ENCODE measurements at places on chromosomes 5 and 9.

DNA sequence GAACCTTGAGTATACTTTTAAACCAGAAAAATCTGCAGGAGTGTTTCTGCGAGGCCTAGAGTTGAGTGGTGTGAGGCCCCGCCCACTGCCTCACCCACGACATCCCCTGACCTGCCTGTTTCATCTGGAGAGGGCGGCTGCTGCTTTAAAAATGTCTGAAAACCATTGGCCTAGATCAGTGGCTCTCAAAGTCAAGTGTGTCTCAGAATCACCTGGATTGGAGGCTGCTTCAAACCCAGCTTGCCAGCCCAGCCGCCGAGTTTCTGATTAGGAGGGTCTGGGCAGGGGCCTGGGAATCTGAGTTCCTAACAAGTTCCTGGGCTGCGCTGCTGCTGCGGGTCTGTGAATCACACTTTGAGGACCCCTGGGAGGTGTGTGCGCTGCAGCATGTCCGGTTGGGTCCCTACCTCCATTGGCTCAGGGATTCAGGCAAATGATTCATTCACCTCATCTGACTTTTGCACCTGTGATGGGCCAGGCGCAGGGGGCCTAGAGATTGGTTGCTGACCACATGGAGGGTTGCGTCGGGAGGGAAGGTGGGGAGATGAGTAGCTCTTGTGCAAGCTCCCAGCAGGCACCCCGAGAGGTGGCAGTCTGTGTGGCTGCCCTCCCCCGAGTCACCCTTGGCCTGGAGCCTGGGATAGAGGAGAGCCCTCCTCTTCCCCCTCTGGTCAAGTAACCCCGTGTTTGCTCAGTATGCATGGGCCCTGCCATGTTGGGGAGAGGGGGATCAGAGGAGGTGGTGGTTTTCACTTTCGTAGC lies 27.6 kb upstream of the HMCN2 start:
- peak; percentile 17 for DNase-seq

- DNase-seq, result no peak
Observed at GRCh38 chr5:112006721-112007120, 249.7 kb upstream of the NREP start.

GRCh38 chr5:119255571-119256356 lies 100.1 kb upstream of the TNFAIP8 start:
- DNase-seq, result peak; percentile 90

DNA sequence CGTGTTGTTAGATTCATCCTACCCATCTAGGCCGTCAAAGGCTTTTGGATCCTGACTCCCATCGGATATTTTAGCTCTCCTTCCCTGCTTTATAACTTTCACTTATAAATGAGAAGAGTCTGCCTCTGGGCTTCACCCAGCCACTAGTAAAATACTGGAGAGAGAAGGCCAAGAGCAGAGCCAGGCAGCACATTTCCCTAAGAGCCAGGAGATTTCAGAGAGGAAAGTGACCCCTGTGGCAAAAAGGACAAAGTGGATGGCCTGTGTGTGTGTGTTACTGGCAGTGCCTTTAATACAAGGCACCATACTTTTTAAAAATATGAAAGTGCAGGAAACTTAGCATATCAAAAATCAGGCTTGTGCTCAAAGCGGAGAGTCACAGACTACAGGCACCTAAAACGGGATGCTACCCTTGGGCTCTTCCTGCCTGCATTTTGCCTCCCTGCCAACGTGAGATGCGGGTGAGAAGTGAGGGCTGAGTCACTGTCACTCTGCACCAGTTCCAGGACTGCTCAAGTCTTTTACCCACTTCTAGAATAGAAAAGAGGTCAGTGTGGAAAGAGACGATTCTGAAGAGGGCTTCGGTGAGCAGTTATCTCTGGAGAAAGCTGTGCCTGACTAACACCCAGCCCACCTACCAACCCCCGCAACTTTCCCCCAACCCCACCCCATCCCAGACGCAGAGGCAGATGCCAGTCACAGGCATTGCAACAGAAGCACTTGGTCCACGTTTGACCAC lies 15.9 kb downstream of the NFIL3 start:
- DNase-seq, result no peak

GRCh38 chr9:14479163-14479560 lies 165.2 kb upstream of the NFIB start:
- no peak for DNase-seq

DNA sequence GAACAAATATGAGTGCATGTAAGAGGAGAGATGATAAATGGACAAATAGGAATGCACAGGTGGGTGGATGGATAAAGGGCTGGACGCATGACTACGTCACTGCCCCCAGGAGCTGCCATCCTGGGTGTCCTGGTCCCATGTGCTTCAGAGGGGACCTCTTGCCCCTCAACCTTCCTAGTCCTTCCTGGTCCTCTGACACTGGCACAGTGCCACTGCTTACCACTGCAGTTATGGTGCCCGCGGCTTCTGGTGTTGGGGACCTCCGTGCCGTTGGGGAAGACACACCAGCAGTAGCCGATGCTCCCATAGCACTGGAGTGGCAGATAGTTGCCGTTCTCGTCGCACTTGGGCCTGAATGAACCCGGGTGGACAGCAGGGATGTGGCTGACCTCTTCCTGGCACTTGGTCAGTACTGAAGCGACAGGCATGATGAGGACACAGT lies 9.8 kb downstream of the CD74 start:
- DNase-seq, result no peak

DNA sequence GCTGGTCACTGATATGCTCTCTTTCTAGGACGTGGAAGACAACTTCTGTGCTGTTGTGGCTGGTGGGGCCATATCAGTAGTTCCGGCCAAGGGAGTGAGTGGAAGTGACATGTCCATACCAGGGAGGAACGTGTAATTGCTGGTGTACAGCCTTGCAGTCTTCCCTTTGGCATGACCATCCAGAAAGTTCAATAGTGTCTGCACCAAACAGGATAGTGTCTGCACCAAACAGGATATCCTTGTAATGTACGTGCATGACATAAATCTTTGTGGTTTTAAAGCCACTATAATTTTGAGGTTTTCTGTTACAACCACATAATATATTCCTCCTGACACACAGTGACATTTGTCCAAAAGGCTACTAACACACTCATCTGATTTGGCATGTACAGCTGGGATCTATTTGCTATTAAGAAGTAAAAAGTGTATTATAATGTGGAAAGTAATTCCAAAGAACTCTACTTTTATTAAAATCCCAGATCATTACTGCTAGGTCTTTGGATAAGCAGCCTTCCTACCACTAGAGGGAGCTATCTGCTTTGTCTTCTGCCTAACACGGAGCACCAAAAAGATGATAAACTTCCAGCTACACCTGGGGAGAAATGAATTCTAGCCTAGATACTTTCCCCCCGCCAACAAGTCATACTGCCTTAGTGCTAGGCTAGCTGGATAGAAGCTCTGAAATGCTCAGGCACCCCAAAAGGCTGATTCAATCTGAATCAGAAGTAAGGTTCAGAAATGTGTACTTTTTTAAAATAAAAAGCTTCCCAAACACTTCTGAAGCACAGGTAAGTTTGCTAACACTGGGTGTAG lies 52.7 kb downstream of the RNF145 start:
- peak; percentile 89 for DNase-seq

- DNase-seq, result no peak
Observed at GRCh38 chr9:107954312-107954711, 464.7 kb upstream of the KLF4 start.

GRCh38 chr5:78360674-78360923 lies 182 bp downstream of the SCAMP1 start:
- no peak for DNase-seq

- peak; percentile 90 for DNase-seq
Observed at GRCh38 chr5:140875085-140876065, at the start of gene PCDHA12. Gene PCDHA12, plus strand, starts transcription at chr5:140875308. Its CDS starts 165 bp downstream, at chr5:140875473.

GRCh38 chr5:115229606-115230005 lies 33.1 kb downstream of the PGGT1B start:
- DNase-seq, result no peak

- peak; percentile 49 for DNase-seq
Observed at GRCh38 chr5:133327946-133328401, 276.2 kb downstream of the HSPA4 start.

GRCh38 chr5:10632110-10632761 lies 68.4 kb downstream of the ANKRD33B start:
- DNase-seq, result no peak

DNA sequence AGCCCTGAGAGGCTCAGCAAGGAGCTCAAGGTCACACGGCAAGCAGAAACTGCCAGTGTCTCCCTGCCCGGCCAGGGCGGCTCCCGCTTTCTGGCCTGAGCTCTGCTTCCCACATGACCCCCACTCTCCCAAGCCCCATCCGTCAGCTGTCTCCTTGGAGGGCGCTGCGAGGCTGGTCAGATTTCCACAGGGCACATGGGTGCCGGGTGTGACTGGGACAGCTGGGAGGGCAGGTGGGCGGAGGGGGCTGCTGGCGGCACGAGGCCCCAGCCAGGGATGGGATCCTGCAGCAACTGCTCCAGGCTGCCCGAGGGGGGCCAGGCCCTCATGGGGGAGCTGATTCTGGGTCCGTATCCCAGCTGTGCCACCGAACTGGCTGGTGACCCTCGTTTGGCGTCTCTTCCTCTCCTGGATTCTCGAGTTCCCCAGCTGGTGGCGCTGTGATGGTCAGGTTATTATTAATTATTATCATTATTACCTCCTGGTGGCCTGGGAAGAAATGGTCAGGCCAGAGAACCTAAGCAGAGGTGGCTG lies 12.9 kb upstream of the WDR38 start:
- DNase-seq, result peak; percentile 72

DNA sequence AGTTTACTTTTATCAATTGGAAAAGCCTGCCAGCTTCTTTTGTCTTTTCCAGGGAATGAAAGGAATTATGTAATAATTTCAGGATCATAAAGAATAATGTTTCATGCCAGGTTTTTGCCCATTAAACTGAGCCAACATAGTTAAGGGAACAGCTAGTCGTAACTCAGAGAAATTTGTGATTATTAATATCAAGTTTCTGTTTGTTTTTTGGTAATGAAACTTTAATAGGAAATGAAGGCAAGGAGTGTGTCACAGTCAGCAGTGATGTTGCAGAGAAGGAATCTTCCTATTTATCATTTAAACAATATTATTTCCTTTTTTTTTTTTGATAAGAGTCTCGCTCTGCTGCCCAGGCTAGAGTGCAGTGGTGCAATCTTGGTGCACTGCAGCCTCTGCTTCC lies 10.7 kb downstream of the NFIL3 start:
- DNase-seq, result no peak

- DNase-seq, result no peak
Observed at GRCh38 chr5:120503341-120503740, 39.2 kb downstream of the PRR16 start.

DNA sequence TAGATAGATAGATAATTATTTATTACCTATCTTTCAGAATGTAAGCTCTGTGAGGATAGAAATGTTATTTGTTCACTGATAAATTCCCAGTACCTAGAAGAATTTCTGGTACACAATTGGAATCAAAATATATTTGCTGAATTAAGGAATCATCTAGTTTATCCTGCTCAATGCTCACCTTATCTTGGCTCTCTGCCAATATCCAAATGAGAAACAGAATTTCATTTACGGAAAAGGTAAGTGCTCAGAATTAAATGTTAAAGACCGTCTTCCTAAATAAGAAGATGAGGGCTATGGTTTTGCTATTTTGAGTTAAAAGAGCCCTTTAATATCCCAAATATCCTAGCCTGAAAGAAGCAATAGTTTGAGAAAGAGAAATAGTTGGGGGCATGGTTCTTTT lies 232.1 kb upstream of the PDE4D start:
- DNase-seq, result no peak

DNA sequence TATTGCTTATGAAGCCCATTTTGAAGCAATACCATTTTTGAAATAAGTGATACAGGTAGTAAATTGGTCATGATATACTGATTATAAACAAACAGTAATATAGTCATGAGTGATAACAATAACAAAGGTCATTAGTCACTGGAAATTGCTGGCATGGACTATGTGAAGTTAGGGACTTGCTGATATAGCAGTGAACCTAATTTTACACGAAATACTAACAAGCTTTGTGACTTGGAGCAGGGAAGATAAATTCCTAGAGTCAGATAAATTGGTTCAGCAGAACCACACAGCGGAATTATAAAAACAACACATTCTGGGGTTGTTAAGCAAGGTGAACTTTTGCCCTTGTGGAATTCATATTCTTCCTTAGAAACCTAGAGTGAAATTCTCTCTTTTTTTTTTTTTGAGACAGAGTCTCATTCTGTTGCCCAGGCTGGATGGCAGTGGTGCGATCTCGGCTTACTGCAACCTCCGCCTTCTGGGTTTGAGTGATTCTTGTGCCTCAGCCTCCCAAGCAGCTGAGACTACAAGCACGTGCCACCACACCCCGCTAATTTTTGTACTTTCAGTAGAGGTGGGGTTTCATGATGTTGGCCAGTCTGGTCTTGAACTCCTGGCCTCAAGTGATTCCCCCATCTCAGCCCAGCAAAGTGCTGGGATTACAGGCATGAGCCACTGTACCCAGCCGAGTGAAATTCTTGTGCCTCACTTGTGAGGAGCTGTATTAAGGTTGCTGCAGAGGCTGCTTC lies 6.0 kb downstream of the UGCG start:
- DNase-seq, result no peak

GRCh38 chr9:114478871-114479270 lies 26.4 kb downstream of the WHRN start:
- DNase-seq, result no peak

GRCh38 chr9:134966697-134967546 lies 49.2 kb upstream of the FCN1 start:
- DNase-seq, result no peak

DNA sequence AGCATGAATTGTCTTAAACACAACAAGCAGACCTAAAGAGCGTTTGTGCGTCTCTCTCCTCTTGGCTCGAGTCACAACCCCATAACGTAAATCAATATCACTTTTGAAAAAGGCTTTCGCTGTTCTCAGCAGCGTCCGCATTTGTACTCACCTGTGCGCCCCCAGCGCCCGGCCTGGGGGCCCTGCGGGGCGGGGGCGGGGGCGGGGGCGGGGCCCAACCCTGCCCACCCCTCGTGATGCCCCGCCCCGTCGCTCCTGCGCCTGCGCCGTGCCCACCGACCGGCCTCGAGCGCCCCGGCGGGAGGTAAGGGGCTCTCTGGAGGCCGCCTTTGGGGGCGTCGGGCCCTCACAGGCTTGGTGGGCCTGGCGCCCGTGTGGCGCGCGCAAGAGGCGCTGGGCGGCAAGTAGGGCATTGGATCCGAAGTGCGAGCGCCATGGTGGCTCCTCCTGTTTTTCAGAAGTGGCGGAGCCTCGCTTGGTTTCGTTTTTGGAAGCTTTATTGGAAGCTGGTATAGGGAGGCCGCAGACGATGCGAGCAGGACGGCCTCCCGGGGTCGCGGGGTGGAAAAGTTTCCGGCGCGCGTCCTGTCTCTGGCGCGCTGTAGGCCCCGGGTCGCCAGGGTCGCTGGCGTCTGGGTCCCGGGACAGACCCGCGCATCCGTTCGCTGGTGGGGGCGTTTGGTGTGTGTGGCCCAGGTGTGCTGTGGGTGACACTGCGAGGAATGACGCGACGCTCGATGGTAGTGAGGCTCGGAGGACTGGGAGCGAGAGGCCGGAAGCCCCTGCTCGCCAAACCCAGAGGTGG lies at the start of gene STX17:
STX17 (plus strand) TSS at position 252 of the 805 bp plus-strand sequence. CDS start 8,586 bp downstream, outside the sequence.
- DNase-seq, result peak; percentile 79

- peak; percentile 71 for DNase-seq
Observed at GRCh38 chr5:36876965-36877666, 547 bp downstream of the NIPBL start.

GRCh38 chr9:26527931-26528330 lies 364.7 kb downstream of the CAAP1 start:
- no peak for DNase-seq
